ENCODE measurements at places on chromosomes 2 and 18. TPM values are rescaled to one million over a fixed set of nuclear protein-coding genes. Genes with fewer than 3 reads are reported as not detected.

Gene CDH19
- 3.4 TPM for total RNA-seq

Gene COL4A4
- total RNA-seq: 0.38 TPM

Gene EMILIN1
- total RNA-seq: 62.7 TPM

Gene NPPC
- not detected for total RNA-seq

Gene CERS6
- 39.8 TPM for total RNA-seq

All from omental fat pad (tissue), 4 donors.